ENCODE measurements at places on chromosomes 2 and 18.

GRCh38 chr18:35174093-35174731, 66.6 kb upstream of the ZNF397 start:
- no peak for DNase-seq

- no peak for DNase-seq
These were observed 12.9 kb upstream of the NFATC1 start for GRCh38 chr18:79382681-79383387.

DNA sequence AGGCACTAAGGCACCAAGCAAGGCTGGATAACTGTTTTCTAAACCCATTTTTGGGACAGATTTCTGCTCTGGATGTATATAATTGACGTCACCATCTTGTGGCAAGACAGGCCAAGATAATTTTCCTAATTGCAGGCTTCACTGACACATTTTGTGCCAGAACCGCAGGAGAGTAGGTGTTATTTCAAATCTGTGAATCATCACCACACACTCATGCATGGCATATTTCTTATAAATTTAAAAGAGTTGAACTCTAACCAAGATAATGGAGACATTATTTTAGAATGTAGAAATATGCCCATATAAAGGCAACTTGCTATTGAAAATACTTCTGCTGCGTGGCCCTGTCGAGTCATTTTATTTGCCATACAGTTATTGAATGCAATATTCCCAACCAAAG, 68.3 kb upstream of the ACYP2 start:
- DNase-seq = no peak

GRCh38 chr2:12506846-12507245, 209.9 kb upstream of the TRIB2 start:
- no peak for DNase-seq

GRCh38 chr2:126970583-126970982, 71.9 kb downstream of the TEX51 start:
- DNase-seq = no peak

DNA sequence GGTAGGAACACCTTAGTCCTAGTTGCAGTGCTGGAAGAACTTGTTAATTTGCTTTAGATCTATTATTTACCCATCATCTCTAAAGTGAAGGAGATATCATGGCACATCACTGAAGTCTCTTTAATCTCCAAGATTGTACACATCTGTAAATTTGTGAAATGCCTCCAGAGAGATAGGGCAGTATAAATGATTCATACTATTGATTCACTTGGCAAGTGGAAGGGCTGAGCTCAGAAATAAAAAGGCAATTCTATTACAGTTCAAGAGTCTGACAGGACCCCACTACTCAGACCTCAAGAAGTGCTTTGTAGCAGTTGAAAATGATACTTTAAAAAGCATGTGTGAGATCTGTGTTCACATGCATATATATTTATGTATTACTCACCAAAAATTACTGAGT, 489.3 kb downstream of the DCC start:
- DNase-seq = no peak

DNA sequence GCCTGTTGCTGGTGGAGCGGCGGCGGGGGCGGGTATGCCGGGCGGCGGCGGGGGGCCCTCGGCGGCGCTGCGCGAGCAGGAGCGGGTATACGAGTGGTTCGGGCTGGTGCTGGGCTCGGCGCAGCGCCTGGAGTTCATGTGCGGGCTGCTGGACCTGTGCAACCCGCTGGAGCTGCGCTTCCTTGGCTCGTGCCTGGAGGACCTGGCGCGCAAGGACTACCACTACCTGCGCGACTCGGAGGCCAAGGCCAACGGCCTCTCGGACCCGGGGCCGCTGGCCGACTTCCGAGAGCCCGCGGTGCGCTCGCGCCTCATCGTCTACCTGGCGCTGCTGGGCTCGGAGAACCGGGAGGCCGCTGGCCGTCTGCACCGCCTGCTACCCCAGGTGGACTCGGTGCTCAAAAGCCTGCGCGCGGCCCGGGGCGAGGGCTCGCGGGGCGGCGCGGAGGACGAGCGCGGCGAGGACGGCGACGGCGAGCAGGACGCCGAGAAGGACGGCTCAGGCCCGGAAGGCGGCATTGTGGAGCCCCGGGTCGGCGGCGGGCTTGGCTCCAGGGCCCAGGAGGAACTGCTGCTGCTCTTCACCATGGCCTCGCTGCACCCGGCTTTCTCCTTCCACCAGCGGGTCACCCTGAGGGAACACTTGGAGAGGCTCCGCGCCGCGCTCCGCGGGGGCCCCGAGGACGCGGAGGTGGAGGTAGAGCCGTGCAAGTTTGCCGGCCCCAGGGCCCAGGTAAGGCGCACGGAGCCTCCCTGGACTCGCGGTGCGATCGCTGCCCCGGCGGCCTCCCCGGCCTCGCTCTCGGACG, 1.0 kb downstream of the ZCCHC2 start:
- DNase-seq = no peak

- DNase-seq = no peak
These were observed 313.8 kb downstream of the PDE11A start for GRCh38 chr2:177758591-177759371.

- DNase-seq = no peak
These were observed 341.8 kb downstream of the RBM43 start for GRCh38 chr2:150919901-150920300.

DNA sequence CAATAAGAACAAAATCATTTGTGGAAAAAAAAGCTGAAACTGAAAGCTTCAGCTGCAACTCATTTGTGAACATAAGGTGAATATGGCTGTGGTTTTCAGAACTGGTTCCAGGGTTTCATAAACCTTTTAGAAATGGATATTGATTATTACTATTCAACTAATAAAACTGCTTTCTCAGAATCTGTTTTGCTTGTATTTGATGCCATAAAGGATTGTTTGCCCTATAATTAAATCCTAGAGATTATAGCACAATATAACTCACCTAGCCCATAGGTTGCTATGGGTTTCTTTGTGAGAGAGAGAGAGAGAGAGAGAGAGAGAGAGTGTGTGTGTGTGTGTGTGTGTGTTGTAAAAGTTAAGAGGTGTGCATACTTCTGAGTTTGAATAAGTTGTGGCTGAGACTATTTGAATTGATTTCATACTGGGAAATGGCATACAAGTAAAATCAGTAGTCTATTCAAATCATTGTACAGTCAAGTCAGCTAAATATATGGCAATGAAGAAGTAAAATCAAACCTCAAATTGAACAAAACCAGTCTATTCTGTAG, 339.2 kb downstream of the ARHGAP15 start:
- DNase-seq = no peak

- no peak for DNase-seq
These were observed 57.7 kb downstream of the PRKCE start for GRCh38 chr2:45709137-45709536.

- DNase-seq = no peak
These were observed 39.8 kb upstream of the AAK1 start for GRCh38 chr2:69683170-69683971.

- no peak for DNase-seq
These were observed 56.2 kb downstream of the PXDN start for GRCh38 chr2:1688161-1688560.

DNA sequence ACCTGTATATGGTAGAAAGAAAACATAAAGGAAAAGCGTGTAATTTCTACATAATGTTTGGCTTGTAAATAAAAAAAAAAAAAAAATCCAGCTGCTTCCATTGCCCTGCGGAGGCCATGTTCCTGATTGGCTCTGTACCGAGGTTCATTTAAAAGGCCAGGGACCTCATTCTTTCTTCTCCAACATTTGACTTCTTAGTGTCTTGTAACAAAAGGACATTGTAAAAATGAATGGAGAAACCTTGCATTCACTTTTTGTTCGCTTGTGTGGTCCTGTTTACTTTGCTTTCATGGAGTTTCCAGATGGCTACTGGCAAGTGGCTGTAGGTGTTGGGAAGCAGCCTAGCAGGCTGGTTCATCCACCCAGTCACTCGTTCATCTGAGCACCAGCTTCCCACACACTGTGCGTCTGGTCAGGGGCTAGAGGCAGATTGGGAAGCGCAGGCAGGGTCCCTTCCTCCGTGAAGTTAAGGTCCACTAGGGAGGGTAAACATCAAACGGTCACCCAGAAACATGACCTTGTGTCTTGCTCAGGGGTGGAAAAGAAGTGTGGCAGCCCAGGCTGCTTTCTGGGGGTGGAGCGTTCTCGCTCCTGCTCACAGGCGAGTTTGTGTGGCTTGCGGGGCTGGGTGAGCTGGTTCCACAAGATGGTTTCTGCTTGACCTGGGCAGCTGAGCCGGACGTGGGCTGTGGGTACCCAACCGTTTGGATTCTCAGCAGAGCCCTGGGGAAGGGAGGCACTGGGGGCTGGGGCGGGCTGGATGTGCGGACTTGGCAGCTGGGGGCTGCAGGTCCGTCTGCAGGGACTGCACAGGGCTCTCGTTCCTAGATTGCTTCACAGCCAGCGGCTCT, 260.7 kb downstream of the AGAP1 start:
- no peak for DNase-seq

DNA sequence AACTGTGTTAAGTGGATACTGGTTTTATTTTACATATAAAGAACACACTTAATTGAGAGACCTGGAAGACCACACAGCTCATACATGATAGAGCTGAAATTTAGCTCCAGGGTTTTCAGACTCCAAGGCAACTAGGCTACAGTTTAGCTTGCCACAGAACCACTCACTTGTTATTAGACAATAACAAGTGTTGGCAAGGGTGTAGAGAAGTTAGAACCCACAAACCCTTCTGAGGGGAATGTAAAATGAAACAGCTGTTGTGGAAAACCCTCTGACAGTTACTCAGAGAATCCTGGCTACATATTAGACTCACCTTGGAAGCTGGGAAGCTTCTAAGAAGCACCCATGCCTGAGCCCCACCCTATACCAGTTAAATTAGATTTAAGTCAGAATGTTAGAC, 75.3 kb downstream of the MAP3K20 start:
- no peak for DNase-seq

DNA sequence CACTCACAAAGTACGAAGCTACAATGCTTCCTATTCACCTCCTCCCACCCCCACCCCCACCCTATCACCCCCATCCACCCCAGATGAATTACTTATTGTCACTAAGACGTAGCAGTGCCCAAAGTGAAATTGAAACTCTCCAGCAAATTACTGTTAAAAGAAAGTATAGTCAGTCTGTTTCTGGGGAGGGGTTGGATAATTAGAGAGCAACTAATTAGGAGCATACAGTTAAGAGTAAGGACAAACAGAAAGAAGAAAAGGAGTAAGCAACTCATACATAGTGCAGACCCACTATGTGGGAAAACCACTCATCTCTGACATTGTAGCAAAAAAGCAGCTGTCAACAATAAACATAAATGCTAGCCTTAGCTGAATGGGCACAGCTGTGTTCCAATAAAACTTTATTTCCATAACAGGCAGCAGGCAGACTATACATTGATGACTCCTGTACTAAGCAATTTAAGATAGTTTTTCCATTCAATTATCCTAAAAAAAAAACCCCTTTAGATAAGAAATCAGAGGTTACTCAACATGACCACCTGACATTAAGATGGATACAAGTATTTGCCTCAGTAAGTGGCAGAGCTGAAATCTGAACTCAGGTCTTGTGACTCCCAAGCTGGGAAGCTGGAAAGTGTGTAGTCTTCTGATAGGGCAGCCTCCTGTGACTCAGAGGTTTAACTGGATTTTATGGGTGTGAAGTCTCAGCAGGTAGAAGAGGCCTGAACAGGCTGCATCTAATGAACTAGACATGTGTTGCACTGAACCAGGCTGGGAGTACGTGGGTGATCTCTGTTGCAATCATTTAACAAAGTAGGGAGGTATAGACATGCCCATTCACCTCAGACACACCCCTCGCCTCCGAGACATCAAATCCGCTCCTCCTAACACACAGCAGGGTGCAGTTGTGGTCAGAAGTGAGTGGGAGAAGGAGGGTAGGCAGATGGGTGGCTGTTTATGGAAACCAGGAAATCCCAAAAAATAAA, 171.8 kb upstream of the KLF7 start:
- no peak for DNase-seq

DNA sequence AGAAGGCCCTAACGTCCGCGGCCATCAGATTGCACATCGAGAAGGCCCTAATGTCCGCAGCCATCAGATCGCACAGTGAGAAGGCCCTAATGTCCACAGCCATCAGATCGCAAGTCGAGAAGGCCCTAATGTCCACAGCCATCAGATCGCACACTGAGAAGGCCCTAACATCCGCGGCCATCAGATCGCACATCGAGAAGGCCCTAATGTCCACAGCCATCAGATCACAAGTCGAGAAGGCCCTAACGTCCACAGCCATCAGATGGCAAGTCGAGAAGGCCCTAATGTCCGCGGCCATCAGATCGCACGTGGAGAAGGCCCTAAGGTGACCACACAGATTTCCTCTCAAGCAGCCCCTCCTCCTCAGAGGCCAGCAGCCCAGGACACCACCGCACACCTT, 193.2 kb upstream of the PXDN start:
- no peak for DNase-seq

GRCh38 chr18:59189746-59190145, 30.2 kb upstream of the GRP start:
- DNase-seq = no peak

DNA sequence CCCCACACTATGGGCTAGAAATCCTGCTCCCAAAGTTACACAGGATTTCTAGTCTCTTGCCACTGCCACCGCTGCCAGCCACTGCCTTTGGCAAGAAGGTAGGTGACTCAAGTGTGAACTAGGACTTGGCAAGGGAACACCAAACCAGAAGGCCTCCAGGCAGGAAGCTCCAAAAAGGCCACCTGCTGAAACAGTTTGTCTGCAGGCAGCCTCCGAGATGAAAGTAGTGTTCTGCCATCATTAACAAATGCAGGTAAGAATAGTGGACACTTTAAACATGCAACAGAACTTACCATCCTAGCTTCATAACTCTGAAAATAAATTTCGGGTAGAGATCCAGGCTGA, 3.9 kb downstream of the ANKRD44 start:
- DNase-seq = no peak

DNA sequence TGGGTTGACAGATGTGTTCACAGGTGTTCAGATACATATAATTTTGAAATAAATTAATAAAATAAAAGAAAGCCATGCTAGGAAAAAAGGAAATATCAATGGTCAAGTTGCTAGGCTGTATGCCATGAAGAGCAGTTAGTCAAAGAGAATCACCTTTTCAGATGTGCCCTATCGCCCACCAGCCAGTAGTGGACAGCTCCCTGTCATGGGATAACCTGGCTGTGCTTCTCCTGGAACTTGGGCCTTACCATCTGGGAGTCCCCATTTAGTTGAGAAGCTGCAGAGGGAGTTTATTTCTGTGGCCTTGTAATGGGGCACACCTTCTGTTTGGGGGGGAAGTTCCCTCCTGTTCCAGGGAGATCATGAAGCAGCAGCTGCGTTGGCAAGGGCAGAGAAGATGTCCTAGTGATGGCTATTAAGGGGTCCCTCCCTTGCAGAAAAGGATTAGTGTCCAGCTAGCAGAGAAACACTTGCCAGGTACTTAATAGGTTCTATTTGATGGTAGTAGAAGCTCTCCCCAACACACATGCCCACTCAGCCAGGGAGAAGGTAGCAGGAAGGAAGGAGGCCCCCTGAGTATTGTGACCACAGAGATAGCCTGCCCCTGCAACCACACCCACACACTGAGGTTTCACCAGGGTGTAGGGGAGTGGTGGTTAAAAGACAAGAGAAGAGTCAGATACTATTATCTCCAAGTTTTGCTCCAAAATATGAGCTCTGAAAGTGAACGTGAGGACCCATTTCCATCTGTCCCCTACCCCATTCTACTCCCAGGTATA, 117.7 kb downstream of the B3GNT2 start:
- DNase-seq = no peak
